ENCODE measurements at places on chromosomes 12 and 14.

DNA sequence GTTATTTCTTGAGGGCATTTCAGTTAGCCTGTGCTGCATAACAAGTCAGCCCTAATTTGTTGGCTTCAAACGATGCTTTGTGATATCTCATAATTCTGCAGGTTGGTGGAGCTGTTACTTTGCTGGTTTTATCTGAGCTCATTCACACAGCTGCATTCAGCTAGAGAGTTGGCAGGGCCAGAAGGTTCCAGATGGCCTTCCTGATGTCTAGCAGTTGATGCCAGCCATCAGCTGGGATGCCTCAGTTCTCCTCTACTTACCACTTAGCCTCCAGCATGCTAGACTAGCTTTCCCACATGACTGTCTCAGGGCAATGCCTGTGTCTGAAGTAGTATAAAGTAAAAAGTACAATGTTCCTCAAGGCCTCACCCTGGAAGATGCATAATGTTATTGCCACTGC, 130.6 kb downstream of the SLC35F4 start:
- no peak for DNase-seq

DNA sequence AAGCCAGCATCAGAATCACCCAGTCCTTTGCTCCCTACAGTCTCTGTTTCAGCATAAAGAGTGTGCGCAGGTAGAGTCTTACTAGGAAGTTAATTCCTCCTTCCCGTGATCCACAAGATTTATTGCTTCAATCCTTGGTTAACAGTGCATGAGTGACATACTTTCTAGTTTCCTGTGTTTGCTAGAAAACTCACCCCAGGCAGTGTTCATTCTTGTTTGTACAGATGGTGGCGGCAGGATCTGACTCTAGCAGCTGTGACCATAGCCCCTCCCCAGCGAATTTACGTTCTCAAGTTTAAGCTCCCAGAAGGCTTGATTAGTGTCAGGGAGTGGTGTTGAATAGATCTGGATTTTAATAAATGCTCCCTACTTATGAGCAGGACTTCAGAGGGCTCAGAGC, 75.9 kb upstream of the ANO2 start:
- DNase-seq: no peak

DNA sequence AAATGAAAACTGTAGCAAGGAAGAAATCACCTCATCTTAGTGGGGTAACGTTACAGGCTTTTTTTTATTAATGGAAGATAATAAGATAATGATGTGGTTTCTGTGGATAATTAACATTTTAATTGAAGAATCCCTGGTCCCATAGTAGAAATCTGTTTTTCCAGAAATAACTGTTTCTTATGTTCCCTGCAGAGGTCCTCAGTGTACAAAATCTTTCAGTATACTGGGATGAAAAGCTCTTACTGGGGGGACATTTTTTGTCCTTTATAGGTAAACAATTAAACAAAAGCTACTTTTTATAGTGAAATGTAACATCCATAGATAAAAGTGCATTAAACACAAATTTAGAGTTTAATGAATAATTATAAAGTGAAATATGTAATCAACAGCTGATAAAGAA, 312.2 kb downstream of the ATXN7L3B start:
- DNase-seq: no peak

DNA sequence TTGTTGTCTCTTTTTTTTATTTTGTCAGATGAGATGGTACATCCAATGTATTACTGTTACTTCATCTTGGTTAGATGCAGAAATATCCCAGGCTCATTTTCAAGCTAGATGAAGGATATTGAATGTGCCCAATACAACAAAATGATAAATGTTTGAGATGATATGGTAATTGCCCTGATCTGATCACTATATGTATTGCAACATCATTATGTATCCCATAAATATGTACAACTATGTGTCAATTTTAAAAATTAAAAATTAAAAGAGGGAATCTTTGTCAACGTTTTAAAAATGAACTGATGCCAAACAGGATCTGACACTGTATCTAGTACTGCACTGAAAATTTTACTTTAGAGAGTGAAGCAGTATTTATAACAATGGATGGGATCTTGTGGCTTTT, 78.5 kb downstream of the PPM1H start:
- DNase-seq: no peak

GRCh38 chr14:96405677-96406076, 13.7 kb downstream of the AK7 start:
- no peak for DNase-seq

DNA sequence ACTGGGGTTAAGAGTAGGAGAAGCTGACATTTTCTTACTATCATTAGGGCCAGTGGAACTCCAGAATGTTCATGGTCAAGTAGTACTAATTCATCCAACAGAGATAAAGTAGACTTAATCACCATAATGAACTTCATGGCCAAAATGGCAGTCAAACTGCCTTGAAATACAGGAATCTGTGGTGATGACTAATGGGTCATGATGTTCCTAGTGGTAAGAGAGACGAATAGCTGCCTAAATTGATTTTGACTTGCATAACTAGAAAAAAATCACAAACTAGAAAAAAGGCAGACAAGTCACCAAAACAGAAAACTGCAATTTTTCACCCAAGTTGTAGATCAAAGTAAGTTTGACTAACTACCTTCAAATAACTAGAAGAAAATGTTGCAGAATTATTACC, 138.5 kb downstream of the MGAT4C start:
- DNase-seq: no peak

DNA sequence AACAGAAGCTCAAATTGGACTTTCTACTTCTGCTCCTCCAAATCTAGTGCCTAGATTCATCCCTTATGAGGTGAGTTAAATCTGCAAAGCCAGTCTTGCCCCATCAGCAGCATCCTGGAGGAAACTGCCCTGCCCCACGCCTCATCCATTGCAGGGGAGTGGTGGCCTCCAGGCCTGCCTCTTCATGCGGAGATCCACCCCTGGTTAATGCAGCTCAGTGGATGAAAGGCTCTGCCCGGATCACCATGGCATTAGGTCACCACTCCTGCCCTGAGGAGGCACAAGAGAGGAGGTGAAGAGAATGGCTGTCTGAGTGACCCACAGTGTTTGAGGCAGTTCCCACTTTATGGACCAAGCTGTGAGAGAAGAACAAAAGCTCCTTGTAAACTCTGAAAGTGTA, 218.1 kb downstream of the C12orf75 start:
- DNase-seq: no peak

GRCh38 chr12:92847368-92847767, 81.7 kb downstream of the EEA1 start:
- DNase-seq: no peak

- DNase-seq: no peak
These were observed 5.4 kb downstream of the KCNH5 start for GRCh38 chr14:63039866-63040265.

DNA sequence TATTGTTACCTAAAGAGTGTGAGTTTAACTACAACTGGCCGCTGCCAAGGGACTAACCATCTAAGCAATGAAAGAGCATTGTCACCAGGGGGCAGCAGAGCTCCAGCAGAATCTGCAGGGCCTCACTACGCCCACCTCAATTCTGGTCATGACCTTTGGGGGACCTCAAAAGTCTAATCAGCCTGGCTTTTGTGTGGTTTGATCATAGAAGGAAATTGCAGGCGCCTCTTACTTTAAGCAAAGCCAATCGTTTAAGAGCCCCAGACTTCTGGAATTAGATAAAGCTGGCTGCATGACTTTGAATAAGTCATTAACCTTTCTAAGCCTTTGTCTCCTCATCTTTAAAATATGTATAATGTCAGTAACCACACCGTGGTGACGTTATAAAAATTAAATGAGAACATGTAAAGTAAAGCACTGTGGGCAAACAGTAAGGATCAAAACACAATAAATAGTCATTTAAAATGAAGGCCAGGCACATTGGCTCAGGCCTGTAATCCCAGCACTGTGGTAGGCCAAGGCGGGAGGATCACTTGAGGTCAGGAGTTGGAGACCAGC, 58.6 kb downstream of the TBX3 start:
- DNase-seq: no peak

DNA sequence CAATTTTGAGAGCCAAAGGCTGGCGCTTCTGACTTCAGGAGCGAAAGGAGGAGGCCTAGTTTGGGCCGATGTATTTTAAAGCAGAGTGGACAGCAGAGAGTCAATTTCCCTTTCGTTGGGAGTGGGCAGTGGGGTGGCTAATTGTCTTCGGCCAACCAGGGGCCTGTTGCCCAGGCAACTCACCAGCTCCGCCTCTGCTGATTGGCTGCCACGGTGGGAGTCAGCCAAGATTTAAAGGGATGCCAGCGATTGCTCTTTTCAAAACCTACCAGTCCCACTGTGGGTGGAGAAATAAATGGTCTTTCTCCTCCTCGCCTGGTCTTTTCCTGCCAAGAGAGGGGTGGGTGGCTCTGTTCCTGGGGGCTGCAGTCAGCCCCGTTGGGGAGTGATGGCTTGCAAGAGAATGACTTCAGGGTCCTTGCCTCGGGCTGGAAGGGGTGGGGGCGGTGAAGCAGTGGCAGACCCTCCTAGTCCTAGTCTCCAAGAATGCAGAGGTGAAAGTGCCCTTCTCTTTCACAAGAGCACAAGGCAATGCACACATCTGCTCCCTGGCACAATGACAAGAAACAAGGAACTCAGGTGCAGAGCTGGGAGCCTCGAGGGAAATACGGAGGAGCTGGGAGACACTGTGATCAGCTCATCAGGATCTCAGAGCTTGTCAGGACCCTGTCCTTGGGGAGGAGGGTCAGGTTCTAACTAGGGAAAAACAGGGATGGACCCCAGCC, 37.7 kb downstream of the RASAL1 start:
- no peak for DNase-seq

DNA sequence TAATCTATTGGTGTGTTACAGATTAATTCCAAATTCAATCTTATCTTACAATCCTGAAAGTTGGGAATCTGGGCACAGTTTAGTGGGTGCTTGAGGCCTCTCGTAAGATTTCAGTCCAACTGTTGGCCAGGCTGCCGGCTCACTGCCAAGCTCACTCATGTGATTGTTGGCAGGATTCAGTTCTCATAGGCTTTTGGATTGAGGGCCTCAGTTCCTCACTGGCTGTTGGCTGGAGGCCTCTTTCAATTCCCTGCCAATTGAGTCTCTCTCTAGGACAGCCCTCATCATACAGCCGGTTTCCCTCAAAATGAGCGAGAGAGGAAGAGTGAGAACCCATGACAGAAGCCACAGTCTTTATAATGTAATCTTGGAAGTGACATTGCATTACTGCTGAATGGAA, 123.5 kb upstream of the FBXO33 start:
- DNase-seq: no peak

DNA sequence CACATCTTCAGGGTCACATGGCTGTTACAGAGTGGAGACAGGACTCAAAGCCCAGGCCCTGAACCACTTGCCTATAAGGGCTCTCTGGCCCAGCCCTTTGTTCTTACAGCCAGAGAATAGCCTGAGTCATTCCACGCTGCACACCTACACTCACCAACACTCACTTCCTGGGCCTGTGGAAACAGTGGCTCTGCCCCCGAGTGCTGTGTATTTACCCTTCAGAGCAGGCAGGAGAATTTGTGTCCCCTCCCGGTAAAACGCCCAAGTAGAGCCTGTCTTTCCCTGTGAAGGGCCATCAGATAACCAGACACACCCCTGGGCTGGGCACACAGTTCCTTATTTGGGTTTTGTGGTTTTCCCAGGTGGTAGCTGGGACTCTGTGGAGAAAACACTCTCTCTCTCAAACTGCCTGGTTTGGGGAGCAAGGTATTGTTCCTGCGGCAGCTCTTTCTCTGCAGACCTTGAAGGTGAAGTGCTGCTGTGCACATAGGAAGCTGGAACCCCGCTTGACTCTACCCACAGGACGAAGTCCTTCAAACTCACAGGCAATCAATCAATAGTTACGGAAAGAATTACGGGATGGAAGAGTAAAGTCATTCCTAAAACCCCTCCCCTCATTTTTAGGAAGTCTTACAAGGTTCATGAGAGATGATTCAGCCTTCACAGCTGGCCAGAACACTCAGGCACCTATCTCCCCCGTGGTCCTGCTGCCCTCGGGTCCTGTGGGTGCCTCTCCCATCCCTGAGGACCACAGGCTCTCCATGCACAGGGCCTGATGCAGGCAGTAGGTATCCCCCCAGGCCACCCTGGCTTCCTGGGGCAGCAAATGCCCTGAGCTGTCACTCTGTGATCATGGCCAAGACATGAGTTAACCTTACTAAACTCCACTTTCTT, 20.3 kb downstream of the FIGNL2 start:
- DNase-seq: no peak

DNA sequence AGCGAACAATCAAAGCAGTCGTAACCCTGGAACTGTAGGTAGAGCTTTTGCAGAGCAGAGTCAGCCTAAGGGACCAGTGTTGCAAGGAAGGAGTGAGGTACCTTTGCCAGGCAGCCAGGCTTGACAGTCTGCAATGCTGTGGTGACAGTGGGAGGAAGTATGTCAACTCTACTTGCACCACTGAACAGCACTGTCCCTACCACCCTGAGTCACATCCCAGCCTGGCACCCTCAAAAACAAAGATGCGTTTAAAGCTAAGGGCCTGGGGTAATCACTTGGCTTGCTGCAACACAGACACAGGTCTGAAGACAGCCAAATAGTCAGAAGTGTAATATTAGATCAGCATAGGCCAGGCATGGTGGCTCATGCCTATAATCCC, 141.9 kb downstream of the DPF3 start:
- DNase-seq: no peak

DNA sequence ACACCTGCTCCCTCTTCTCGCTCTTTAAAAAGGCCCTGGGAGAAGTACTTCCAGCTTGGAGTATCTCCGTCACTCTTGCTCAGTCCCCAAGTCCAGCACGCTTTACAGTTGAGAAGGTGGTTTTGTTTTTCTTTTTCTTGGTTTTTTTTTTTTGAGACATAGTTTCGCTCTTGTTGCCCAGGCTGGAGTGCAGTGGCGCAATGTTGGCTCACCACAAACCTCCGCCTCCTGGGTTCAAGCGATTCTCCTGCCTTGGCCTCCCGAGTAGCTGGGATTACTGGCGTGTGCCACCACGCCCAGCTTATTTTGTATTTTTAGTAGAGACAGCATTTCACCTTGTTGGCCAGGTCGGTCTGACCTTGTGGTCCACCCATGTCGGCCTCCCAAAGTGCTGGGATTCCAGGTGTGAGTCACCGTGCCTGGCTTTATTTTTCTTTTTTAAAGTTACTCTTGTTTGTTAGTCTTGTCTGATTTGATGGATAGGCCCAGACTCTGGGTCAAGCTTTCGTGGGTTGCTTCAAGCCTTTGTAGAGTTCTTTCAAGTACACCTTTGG, 1.9 kb downstream of the TDRD9 start:
- no peak for DNase-seq

DNA sequence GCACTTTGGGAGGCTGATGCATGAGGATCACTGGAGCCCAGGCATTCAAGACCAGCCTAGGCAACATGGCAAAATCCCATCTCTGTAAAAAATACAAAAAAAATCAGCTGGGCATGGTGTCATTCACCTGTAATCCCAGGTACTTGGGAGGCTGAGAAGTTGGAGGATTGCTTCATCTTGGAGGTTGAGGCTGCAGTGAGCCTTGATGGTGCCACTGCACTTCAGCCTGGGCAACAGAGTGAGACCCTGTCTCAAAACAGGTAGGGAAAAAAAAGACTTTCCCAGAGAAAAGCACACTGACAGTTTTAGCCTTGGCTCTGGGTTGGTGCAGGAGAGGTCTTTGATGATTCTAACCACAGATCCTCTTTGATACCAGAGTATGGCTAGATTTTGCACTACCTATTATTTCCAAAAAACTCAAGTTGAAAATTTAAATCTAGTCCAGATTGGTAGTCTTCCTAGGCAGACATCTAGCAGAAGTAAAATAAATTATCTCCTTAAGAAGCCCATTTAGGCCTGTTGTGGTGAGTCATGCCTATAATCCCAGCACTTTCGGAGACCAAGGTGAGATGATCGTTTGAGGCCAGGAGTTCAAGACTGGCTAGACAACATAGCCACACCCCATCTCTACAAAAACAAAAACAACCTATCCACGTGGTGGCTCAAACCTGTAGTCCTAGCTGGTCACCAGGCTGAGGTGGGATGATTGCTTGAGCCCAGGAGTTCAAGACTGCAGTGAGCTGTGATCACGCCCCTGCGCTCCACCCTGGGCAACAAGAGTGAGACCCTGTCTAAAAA, 18.6 kb downstream of the LARP4 start:
- DNase-seq: no peak
